ENCODE measurements at places on chromosomes 12 and 14.
A peak's percentile ranks its signal among the peaks of the same experiment; 100 is the strongest.

- peak; percentile 99 for DNase-seq
Observed at GRCh38 chr14:50038398-50039119, 77.8 kb downstream of the VCPKMT start.

DNA sequence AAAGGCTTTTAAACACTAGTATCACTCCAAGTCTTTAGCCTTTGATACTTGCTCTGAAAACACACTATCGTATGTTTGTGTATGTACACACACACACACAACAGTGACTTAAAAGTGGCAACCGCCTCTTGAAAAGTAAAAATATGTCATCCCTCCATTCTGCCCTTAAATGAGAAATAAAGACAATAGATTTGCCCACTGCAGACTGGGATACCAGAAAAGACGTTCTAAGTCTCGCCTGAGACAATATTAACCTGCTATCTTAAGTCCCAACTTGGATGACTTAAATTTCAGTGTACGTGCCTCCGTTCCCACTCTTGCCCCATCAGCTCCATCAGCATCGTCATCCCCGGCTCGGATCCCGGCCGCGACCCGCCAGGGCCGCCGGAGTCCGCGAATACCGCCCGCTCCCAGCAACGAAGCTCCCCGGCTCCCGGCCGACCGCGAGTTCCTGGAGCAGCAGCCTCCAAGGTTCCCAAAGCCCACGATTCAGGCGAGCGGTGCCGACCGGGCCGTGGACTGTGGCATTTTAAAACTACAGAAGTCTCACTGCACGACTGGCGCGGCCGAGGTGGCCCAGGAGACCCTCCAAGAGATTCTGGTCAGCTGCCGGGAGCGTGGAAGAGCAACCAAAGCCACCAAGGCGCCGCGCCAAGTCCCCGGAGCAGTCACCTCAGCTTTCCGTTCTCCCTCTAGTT lies 2.8 kb upstream of the ARID2 start:
- DNase-seq: no peak

DNA sequence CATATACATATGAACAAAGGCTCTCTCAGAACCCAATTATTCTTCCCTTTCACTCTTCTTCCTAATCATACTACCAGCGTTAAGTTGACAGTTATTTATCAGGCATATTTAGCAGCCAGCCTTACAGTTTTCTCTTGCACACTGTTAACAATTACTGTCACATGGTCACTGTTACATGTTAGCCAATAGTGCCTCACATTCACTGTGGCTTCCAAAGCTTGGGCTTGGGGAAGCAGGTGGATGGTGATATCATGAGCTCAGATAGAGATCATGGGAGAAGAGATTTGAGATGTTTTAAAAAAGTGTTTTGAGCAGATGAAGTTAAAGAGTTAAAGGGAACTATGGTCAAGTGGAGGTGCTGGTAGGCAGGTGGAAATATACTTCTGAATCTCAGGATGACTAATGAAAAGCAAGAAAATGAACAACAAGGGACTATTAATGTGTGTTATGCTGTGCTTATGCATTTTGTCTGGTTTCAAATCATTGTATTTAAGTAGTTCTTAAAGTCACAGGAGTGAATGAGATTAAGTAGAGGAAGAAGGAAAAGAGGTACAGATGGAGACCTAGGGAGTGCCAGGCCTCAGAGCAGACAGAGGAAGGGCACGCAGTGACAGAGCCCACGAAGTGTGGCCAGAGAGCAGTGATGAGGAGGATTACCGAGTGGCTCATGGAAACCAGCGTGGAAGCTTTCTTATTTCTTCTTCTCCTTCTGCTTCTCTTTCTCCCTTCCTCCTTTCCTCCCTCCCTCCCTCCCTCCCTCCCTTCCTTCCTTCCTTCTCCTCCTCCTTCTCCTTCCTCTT lies 39.6 kb downstream of the BICD1 start:
- no peak for DNase-seq

GRCh38 chr14:53663709-53664108 lies 292.9 kb downstream of the BMP4 start:
- DNase-seq: no peak

DNA sequence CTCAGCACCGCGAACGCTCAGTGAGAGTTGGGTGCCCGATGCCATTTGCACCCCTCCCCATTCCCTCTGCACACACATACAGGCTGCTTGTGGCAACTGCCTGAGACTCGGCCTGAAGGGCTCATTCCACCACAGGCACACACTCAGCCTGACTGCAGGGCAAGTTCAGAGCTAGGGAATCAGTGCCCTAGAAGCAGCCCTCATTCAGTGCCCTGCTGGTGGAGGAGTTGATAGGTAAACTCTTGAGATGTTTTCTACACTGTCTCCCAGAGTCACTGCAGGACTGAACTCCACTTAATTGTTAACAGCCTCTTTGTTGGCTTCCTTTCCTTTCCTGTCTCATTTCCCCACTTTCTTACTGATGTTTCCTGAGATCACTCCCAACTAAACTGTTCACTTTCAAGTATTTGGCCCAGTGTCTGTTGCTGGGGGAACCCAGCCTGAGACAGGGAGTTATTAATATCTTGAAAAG lies 16.9 kb downstream of the PPP1R36 start:
- DNase-seq: no peak
